ENCODE measurements at places on chromosomes 12 and 14.

DNA sequence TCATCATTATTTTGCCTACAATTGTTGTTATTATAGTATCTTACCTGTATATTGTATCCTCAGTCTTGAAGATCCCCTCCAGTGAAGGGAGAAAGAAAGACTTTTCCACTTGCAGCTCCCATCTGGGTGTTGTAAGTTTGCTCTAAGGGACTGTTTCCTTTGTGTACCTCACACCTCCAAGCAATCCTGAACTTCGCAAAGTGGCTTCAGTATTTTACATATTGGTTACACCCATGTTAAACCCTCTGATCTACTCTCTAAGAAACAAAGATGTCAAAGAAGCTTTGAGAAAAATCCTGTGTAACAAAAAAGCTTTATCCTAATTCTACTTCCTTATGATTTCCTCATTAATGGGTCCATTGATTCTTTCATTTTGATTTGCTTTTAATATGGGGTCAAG is 10.1 kb upstream of the OR9K2 start:
- no peak for DNase-seq

- DNase-seq: no peak
Observed at GRCh38 chr14:97380539-97380941, 583.4 kb downstream of the VRK1 start.

DNA sequence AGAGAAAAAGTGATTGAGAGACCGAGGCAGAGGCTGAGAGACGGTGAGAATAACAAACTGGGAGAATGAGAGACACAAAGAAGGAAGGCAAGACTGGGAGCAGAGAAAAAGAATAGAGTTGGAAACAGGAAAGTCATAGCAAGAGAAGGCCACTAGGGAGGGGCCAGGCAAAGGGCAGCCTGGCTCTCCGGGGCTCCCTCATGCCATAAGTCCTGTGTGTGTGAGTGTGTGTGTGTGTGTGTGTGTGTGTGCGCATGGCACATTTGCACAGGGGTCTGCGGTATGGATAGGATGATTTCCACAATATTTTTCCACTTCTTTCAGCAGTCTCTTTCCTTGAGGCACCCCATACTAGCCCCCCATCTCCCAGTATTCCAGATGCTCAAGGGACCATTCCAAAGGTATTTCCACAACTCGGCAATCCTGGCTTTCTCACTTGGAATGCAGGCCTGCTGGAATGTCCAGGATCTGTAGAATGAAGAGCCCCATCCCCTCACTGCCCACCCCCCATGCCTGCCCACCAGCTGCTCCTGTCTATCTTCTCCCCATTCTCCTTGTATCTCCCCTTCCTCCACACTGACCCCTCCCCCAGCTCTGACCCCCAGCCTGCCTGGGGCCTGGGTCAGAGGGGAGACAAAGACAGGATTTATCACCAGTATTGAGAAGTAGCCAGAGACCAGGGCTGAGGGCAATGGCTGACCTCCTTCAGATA is 9.0 kb downstream of the GPR84 start:
- no peak for DNase-seq

DNA sequence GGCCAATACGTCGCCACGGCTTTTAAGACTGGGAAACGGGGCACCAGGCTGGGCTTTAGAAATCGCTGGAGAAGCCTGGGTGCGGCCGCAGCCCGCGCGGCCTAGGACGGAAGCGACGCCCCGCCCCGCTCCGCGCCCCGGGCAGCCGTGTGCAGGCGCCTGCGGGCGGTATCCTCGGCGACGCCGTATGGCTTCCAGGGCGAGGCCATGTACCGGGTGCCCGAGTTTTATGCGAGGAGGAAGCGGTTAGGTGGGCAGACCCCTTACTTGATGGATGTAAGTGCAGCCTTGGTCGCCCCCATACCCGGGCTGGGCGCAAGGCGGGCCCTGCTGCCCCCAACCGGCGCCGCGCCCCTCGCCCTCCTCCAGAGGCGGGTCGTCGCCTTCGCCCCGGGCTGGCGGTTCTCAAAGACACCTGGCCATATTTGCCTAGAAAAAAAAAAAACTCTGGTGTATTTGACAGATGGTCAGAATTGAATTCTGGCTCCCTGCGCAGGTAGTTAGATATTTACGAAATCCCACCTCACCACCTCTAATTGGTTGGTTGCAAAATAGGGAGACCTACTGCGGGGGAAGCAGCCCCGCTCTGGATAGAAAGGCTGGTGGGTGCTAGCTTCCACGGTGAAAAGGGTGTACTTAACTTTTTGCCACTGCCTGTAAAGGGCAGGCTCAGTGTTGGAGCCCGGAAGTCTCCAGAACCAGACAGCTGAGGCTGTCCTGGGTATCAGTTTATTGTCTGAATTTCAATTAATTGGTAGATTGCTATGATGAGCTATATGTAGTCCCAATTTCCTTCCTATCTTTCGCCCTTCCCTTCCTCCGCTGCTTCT is at the start of gene PPP1R36:
TSS of gene PPP1R36 (plus strand) at position 171 of the 830 bp plus-strand sequence. CDS start at position 208, 37 bp downstream.
- peak; percentile 39 for DNase-seq

DNA sequence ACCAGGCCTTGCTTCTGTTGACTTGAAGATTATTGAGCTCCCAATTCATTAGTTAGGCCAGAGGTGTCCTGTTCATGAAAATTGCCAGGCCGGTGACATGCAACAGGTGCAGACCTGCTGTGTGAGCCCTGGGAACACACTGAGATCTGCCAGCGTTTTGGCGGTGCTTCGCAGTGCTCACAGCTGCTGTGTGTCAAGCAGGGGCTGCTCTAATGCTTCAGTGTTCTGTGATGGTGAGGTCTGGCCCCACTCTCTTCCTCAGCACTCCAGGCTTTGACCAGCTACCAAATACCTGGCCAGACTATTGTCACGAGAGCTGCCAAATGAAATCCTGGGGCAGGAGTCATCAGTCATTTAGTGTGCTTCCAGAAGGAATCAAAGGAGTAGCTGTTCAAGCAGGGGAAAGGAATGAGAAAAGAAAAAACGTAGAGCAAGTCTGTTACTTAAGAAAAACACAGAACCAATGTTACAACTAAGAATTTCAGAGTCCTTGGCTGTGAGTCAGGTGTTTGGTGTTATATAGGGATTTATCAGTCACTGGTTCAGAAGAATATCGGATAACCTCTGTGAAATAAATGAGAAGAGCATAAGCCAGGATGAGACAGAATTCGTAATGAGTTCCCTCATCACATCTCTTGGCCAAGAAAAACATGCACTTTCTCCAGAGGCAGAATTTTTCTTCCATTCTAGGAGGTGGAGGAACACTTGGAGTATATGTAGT is 150.8 kb downstream of the FBXL14 start:
- no peak for DNase-seq

DNA sequence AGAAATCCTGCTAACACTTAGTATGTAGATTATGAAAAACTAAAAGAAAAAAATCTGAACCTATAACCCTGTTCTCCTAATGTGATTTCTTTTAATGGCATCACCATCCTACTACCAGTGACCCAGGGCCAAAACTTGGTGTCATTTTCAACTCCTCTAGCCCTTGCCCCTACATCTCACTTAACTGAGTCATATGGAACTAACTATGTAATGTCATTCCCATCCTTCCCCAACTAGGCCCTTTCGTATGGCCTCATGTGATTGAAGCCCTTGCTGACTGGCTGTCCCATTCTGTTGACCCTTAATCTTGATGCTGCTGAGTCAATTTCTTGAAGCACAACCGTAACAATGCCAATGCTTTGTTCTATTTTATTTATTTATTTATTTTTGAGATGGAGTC is 7.6 kb downstream of the DMAC2L start:
- no peak for DNase-seq

Data from NCI-H774 (cell line).